Epithelial cell of prostate (primary cell): ENCODE measurements at places on chromosomes 5 and 9.

DNA sequence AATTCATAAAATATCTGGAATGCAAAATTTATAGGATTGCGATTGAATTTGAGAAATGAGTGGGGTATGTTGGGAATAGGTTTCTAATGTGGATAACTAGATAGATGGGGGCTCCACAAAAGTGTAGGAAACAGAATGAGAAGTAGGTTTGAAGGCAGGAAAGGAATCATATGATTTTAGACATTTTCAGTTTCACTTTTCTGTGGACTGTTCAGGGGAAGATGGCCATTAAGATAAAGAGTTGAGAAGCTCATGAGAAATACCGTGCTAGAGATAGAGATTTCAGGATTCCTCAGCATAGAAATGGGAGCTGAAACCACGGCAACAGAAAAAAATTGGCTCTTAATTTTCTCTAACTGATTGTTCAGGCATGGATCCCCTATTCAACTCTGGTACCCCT, 163.4 kb upstream of the CD180 start:
- no peak for DNase-seq

DNA sequence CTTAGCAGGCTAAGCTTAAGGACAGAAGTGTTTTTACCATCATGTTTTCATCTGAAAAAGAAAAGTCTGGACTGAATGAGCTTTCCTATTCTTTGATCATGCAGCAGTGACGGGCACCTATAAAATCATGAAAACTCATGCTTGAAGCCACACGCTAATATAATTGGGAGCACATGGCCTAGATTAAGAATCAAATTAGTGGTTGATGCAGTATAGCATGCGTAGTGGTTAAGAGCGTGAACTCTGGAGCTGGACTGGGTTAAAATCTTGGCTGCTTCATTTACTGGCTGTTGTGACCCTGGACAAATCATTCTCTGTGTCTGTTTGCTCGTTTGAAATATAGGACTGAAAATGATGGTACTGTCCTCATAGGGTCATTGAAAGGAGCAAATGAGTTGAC, 49.9 kb upstream of the IL13 start:
- DNase-seq = no peak

DNA sequence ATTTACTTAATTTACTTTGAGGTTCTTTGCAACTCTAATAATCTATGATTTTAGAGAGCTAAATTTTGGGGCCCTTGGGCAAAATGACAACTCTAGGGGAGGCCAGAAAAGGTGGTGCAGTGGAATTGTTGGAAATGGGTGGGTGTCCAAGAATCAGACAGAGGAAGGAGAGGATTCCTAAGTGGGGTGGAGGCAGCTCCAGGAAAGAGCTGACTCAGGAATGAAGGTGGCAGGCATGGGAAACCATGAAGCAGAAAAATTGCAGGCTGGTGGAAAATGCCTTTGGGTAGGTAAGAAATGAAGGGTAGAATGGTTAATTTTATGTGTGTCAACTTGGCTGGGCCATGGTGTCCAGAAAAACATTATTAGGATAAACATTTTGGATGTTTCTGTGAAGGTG, 248.5 kb upstream of the TUT7 start:
- no peak for DNase-seq

GRCh38 chr5:131019111-131019510, 145.9 kb downstream of the HINT1 start:
- no peak for DNase-seq

GRCh38 chr9:13282998-13283397, 3.5 kb upstream of the MPDZ start:
- DNase-seq = no peak

DNA sequence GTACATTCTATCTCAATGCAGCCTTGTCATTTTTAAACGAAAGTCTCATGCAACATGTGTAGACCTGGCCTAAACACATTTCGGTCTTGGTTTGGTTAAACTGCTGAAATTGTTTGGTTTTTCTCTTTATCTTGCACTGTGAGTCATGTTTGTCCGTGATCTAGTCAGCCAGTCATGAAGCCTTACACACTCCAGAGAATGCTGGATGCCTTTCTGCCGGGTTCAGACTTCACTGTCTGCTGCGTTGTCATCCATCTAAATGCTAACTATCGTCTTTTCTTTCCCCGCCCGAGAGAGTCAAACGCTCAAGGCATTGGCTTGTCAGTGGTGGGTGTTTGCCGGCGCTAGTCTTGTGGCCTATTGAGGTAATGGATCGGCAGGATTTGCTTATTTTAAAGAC, 1194.6 kb upstream of the WWC1 start:
- DNase-seq = no peak

DNA sequence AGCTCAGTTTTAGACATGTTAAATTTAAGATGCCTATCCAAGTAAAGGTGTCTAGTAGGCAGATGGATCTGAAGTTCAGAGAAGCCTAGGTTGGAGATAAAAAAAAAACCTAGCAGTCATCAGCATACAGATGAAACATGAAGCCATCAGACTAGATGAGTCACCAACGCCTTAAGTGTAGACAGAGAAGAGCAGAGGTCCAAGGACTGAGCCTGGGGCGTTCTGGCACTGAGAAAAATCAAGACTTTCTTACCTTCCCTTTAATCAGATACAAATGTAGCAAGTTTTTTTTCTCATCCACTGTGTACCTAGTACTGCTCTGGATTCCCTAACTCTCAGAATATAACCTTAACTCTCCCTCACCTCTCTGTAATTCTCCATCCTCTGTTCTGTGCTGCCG, 97.3 kb downstream of the SIL1 start:
- DNase-seq = peak; percentile 5

DNA sequence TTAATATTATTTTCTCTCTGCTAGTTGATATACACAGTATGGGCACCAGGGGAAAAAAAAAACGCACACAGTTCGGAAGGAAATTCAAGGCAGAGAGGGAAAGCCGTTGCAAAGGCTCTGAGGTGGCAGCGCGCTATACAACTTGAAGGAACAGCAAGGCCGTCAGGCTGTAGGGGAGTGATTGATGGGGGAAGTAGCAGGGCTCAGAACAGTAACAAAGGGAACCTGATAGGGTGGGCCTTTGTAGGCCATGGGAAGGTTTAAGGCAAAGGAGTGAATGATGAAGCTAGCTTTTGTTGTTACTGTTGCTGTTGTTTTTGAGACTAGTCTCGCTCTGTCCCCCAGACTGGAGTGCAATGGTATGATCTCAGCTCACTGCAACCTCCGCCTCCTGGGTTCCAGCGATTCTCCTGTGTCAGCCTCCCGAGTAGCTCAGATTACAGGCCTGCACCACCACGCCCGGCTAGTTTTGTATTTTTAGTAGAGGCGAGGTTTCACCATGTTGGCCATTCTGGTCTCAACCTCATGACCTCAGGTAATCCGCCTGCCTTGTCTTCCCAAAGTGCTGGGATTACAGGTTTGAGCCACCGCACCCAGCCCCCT, 27.0 kb downstream of the AQP7 start:
- DNase-seq = no peak

GRCh38 chr5:147534172-147534951, 24.5 kb upstream of the DPYSL3 start:
- no peak for DNase-seq
